ENCODE measurements at places on chromosomes 12 and 14.
A peak's percentile ranks its signal among the peaks of the same experiment; 100 is the strongest.

DNA sequence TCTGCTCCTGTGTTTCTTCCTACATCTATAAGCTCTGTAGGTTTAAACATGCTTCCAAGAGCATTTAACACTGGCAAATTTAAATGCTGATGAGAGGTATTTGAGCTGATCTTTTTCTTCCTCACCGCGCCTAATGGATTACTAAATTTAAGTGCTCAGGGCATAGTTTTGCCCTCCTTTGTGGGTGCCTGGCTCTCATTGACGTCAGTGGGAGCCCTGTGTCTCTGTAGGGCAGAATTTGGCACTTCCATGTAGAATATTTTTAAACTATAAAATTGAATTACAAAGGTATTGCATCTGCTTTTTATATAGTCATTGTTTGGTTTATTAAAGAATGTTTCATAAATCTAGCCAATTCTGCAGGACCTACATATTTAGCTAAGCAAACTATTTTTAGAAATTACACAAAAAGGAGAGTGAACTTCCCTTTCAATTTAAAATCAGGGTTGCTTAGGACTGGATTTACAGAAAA lies 444.8 kb downstream of the AEBP2 start:
- no peak for DNase-seq

DNA sequence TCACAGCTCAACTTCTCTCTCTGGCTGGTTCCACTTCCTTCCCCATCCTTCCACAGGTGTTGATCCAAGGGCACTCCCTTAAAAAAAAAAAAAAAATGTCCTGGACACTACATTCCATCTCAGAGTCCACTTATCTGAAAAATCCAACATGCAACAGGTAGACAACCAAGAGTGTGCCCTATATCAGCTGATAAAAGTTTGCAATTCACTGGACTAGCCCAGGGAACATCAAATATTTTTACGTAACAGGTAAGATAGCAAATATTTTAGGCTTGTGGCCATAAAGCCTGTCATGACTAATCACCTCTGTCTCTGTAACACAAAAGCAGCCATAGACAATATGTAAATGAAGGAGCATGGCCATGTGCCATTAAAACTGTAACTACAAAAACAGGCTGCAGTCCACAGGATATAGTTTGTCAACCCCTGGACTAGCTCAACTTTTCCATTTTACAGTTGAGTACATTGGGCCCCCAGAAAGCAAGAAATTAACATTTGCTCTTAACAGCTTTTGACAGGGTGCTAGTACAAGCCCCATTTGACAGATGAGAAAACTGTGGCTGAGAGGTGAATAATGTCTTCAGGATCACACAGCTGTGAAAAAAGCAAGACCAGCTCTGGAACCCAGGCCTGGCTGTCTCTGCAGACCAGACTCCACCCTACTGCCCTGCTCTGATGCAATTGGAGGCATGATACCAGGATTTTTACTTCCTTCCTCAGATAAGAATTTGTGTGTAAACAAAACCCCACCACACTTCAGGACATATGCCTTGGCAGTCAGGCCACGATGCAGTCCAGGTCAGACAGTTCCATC lies 68.9 kb downstream of the CMKLR1 start:
- DNase-seq: no peak

GRCh38 chr14:77474479-77475177 lies 16.7 kb downstream of the AHSA1 start:
- DNase-seq: no peak

DNA sequence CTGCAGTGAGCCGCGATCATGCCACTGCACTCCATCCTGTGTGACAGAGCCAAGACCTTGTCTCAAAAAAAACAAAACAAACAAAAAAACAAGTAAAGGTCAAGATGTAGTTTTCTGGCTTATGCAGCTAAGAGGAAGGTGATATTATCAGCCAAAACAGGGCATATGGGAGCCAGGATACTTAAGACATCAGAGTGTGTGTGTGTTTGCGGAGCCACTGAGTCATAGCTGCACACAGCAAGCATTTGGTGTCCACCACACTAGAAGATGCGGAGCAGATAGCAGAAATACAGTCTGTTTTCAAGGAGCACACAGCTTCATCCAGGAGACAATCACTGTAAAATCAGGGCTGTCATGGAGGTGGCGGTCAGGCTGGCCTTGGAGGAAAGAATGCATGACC lies 72.6 kb upstream of the REP15 start:
- no peak for DNase-seq

- DNase-seq: peak; percentile 25
These were observed 134.6 kb downstream of the RMST start for GRCh38 chr12:97597031-97597751.

DNA sequence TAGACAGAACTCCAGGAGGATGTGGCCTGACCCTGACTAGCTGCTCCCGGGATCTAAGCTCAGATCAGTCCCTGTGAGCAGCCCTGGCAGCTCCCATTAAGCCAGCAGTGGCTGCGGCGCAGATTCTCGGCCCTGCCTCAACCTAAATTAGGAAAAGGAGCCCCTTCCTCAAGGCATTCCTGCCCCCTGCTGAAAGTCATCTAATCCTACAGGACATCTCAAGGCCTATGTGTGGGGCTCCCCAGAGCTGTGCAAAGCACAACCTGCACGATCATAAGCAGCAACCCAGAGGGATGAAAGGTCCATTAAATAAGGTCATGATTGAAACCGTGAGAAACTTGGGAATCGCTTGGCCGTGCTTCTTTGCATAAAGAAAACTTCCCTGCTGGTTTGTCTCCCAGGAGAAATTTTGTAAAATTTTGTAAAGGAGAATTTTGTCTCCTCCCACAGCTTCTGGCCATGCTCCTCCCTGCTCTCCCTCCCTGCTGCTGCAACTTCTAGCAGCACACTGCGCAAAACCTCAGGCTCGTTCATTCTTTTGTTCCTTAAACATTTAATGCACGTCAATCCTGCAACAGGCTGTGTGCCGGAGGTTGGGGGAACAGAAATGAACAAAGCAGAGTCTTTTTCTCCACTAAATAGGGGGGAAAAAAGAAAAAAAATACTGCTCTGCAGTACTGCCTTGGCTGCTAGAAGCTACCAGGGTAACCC lies 96.6 kb upstream of the SLC35F4 start:
- peak; percentile 20 for DNase-seq

DNA sequence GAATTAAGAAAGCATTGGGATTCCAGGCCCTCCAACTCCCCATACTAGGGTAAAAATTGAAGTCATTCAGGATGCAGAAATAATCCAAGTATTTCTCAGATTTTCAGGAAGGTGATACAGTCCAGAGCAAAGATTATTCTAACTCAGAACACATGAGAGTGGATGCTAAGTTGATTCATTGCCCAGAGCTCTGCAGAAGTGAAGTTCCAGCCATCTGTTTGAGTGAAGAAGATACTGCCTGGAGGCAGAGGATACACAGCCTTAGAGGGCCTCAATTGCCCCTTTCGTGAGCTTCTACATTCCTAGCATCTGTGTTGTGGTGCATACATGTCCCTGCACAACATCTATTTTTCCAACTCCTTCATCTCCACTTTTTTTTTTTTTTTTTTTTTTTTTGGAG lies 36.9 kb upstream of the SMUG1 start:
- no peak for DNase-seq

GRCh38 chr12:87846045-87846444 lies 183.2 kb downstream of the C12orf50 start:
- DNase-seq: no peak
